ENCODE measurements at places on chromosomes 1 and 21.

- DNase-seq = no peak
Measured at GRCh38 chr1:228037401-228038386, 30.9 kb downstream of the WNT3A start.

- DNase-seq = peak; percentile 73
Measured at GRCh38 chr1:23799570-23800399, 769 bp downstream of the GALE start.

GRCh38 chr1:44029260-44029910, 1.9 kb downstream of the SLC6A9 start:
- no peak for DNase-seq

DNA sequence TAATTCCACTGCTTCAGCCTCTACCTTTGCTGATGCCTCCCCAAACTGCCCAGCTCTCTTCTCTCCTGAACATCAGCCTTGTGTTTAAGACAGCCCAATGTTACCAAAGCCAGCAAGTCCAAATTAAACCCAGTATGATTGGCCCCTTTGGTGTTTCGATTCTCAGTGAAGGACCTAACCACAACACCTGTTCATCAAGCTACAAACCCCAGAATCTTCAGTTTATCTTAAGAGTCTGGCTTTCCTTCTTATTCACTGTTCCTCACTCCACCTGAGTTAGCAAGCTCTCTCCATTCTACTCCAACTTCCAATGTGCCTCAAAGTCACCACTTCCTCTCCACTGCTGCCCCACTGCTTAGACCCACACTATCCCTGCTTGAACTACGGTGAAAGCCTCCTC, 25.5 kb upstream of the ITPKB start:
- no peak for DNase-seq

GRCh38 chr1:63124666-63125191, 197.6 kb upstream of the FOXD3 start:
- DNase-seq = peak; percentile 93

DNA sequence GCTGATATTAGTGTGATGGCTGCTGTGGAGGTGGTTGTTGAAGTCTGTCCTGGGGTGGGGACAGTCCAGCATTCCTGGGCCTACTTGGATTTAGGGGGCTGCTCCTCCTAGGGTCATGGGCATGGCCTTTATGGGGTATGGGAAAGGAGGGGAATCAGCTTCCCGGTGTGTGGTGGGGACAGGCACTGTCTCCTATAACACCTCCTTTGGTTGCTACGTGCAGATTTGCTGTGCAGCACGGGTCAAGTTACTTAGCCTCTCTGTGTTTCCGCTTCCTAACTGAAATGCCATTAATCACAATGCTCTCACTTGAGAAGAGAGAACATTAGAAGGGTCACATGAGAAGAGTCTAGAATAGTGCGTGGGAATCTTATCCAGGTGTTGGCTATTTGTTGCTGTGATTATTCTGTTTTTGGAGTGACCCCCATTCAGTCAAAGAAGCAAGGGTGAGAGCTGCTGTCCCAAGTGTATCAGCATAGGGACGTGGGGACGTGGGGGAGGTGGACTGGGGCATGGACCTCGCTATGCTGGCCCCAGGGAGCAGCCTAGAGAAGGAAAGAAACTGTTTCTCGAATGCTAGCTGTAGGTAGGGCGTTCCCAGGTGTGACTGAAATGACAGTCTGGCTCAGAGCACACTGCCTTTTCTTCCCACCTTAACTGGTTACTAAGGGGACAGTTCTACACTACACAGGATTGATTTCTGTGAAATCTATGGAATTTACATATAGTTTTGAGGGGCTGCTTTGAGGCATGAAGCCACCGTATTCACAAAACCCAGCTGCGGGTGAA, 19.9 kb downstream of the SOX13 start:
- no peak for DNase-seq

DNA sequence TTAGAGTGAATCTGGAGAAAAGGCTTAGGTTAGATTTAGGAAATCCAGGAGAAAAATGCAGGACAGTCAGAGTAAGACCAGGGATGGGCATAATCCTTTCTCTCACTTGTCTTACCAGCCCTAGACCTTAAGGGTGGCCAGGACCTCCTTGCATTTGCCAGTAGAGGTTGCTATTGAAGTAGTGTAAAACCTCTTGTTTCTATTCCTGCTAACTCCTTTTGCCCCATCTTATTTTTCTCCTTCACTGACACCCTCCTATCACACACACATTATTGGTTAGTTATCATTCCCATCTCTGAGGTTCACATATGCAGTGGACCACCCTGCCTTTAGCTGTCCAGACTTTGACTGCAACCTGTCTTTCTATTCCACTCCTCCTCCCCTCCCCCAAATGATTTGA, 75.0 kb upstream of the MACF1 start:
- DNase-seq = peak; percentile 52

- DNase-seq = no peak
Measured at GRCh38 chr1:52195161-52195560, 53.3 kb downstream of the ZFYVE9 start.

- DNase-seq = no peak
Measured at GRCh38 chr1:150909585-150910180, 16.5 kb upstream of the SETDB1 start.

- no peak for DNase-seq
Measured at GRCh38 chr1:98289311-98289710, 368.5 kb upstream of the DPYD start.

GRCh38 chr1:46749921-46750404, 31.0 kb upstream of the EFCAB14 start:
- DNase-seq = no peak

GRCh38 chr1:50659107-50659662, 235.9 kb upstream of the DMRTA2 start:
- DNase-seq = no peak

GRCh38 chr1:162726555-162726954, 63.9 kb upstream of the HSD17B7 start:
- no peak for DNase-seq

All from fibroblast of lung (primary cell).